ENCODE measurements at places on chromosomes 1 and 21.

- DNase-seq, result no peak
Observed at GRCh38 chr1:89962742-89963075, 32.2 kb upstream of the ZNF326 start.

DNA sequence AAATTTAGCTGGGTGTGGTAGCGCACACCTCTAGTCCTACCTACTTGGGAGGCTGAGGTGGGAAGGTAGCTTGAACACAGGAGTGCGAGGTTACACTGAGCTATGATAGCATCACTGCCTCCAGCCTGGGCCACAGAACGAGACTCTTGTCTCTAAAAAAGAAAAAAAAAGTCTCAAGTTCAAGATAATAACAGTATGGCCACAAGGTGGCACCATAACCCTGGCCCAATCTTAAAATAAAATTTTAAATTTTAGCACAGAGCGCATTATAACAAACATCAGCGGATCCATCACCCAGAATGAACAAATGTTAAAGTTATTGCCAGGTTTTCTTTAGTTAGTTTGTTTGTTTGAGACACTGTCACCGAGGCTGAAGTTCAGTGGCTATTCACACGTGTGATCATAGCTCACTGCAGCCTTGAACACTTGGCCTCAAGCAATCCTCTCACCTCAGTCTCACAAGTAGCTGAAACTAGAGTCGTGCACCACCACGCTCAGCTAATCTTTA is 2.9 kb upstream of the HTR6 start:
- no peak for DNase-seq

DNA sequence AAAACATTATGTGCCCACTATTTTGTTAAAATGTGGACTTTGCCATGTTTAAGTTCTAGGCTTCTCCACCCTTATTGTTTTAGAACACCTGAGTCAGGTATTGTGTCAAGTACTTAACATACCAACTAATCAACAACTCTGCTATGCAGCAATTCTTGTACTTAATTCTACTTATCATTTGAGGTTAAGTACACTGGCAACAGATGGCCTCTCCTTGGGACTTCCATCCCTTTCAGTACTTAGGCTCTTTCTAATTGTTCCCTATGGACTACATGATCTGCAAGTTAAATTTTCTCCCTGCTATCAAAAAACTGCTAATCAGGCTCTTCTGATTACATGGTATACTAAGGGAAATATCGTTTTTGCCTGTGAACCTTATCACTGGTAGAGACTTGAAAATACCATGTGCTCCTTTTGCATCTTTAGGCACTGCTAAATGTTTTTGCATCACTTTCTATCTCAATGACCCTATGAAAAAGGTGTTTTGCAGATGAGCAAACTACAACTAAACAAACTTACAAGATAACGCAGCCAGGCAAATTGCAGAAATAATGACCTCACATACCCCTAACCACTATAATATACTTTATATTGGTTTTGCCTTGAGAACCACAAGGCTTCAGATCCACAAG is 18.9 kb downstream of the SFPQ start:
- no peak for DNase-seq

DNA sequence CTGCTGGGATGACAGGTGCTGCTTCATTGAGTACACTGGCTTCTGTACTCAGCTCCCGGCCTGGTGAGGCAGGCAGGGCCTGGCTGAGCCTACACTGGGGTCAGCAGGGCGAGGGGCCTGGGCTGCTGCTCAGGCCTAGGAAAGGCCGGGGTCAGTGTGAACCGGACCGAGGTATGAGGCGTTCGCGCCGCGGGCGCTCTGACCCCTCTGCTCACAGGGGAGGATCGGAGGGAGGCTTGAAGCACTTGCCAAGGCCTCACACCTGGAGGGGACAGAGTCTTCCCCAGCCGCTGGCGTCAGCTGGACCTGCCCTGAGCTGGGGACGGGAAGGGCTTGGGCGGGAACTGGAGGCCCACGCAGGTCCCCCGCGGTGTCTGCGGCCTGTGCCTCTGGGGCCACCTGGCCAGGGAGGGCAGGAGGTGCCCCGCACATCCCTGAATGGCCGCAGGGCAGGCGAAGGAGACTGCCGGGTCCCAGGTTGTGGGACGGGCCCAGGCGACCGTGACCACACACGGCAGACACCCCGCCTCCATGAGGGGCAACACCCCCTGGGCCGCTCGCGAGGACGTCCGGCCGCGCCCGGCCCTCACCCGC is 466 bp downstream of the PEX10 start:
- DNase-seq, result no peak

DNA sequence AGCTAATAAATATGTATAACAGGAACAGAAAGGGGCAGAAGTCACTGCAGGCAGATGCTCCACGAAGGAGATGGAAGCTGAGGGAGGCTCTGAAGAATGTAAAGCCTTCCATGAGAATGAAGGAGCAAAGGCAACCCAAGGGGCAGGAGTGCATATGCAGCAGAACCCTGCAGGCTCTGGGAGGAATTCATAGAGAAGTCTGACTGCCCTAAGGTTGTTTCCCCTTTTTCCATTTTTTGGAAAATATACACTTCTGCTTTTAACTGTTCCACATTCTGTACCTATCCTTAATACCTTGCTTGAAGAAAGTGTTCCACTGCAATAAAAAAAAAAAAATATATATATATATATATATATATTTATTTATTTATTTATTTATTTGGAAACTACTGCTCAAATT is 69.6 kb downstream of the CD34 start:
- DNase-seq, result no peak

DNA sequence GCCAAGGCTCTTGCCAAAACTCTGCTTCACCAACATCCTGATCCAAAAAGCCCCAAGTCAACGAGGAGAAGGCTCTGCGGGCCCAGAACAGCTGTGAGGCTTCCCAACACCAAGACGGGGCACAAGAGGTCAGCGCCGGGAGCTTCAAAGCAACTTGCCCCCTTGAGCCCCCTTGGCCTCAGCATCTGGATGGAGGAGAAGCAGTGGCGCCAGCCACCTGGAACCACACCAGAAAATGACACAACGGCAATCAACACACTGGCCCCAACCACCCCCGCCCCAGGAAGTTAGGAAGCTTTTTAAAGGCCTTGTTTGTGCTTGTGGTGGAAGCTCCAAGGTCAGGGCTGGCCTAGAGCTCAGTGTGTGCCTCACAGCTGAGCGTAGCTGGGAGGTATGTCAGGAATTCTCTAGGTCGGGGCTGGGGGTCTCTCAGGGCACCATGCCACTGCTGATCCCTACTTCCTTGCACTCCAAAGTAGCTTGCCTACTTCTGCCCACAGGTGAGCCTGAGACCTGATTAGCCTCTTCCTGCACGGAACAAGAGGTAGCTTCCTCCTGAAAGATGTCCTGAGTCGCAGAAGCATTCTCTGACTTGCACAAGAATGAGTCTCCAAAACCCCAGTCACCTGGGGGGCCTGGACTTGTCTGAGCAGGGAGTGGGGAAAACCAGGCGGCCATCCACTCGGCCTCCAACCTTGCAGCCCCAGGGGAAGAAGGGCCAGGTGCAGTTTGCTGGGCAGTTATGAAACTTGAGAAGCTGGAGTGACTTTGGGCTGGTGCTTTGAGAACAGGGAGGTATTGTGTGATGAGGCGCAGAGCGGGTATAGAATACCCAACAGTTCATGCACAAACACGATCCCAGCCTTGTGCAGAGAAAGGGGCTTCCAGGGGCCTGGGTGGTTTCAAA is 9.7 kb upstream of the SRP9 start:
- DNase-seq, result no peak

DNA sequence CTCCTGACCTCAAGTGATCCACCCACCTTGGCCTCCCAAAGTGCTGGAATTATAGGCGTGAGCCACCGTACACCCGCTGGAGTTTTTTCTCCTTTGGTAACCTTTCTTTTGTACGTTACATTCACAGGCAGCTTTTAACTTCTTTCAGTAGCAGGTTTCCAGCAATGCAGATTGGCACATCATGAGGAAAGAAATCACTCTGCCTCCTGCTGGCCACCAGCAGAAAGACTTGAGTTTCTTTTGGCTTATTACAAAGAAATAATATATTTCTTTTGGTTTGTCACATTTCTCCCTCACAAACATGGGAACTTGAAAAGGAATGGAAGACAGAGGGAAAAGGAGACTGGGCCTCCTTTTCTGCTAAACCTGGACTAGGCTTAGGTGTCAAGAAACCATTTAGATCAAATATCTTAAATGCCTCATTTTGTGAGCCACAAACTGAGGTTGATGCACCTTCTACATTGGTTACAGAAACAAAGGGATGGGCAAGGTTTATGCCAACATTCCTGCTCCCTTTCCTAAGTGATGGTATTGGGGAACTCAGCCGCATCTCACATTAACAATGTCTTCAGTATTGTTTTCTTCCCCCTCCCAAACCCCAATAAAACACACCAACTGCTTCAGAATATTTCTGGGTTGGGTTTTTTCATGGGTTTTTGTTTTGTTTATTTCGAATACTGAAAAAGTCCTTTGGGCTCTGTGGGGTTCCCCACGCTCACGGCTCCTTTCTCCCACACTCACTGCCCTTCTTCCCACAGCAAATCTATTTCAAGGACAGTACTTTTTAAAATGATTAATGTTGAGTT is 7.7 kb downstream of the ENSA start:
- no peak for DNase-seq

DNA sequence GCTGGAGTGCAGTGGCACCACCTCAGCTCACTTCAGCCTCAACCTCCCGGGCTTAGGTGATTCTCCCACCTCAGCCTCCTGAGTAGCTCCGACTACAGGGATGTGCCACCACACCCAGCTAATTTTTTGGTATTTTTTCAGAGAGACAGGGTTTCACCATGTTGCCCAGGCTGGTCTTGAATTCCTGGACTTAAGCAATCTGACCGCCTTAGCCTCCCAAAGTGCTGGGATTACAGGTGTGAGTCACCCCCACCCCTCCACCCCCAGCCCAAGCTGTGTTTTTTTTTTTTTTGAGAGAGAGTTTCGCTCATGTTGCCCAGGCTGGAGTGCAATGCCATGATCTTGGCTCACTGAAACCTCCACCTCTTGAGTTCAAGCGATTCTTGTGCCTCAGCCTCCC is 75.4 kb downstream of the NKAIN1 start:
- no peak for DNase-seq

GRCh38 chr1:6971048-6971447 is 185.8 kb downstream of the CAMTA1 start:
- DNase-seq, result no peak

DNA sequence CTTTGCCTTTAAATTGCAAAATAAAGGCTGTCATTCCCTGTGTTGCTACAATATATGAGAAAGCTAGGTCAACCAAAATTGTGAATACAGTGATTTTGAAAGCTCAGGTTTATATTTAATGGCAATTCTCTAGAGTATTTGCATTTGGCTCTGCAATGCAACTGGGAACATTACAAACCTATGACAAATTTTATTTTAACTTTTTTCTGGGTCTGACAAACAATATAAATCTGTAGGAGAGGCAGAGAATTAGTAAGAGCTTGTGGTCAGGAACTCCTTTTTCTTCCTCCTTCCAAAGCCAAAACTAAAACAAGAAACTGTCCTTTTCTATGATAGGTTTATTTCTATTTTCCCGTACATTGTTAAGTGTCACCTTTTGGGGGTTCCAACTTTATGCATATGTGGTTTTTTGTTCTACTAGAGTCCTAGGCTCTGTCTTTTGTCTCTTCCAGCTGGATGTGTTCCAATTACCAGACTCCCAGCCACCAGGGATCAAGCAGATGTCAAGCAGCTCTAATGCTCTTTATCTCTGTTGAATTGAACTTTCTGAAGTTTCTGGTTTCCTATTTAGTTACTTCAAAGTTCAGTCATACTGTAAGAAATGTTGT is 106.9 kb downstream of the ASH1L start:
- no peak for DNase-seq

DNA sequence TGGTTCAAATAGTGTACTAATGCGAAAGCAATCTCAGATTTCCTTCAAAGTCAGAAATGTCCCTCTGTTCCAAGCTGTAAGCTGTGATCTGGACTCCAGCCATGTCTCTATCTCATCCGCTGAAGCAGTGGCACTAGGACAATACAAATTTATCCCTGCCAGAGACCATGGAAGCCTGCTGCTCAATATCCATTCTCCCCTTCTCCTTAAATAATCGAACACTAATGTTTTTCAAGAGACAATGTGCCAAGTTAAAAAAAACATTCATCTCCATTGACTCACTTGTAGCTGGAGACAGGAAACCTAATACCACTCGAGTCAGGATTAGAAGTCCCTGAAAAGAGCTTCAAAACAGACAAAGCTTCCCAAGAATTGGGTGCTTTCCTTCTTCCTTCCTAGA is 38.5 kb upstream of the PGBD5 start:
- no peak for DNase-seq

DNA sequence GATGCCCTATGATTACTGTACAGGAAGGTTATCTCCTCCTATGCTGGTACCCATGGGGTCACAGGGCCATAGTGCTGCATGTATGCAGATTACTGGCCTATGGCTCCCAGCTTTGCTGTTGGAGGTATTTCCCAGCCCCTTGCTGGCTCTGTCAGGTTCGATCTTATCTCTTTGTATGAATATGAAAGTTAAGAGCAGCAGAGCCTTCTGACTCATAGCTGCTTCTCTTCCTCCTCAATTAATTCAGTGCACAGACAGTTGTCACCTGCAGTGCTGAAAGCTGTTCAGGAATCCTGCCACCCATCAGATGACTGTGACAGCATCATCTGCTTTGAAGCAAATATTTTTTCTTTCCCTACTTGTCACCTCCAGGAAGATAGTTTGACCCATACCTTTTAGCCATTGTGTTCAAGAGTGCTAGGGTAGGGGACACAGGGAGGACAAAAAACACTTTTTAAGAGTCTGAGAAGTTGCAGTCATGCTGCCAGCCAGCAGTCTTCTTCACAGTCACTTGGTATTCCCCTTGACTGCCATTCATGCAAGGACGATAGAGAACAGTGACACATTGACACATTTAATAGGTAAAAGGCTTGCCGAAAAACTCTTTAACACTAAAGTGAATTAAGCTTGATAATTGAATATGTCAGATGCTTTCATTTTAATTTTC is 73.1 kb downstream of the KIF1B start:
- no peak for DNase-seq

- no peak for DNase-seq
Observed at GRCh38 chr1:14098294-14098913, 398.4 kb downstream of the PRDM2 start.

- DNase-seq, result no peak
Observed at GRCh38 chr21:31730712-31731055, 1.2 kb downstream of the SCAF4 start.

GRCh38 chr1:242185731-242186130 is 186.8 kb upstream of the MAP1LC3C start:
- no peak for DNase-seq

DNA sequence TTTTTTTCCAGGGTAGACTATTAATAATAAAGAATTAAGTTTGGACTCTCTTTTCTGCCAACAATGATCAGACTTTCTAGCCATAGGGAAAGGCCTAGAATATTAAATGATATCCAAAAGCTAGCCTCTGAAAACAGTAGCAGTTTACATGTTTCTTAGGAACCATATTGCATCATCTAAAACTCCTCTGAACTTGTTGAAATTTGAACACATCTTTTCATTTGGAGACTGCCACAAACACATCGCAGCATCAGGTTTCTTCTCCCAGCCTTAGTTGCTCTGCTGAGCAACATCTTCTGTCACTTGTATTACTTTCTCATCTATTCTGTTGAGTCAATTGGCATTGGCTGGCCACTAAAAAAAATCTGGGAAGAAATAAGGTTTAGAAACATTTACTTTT is 63.2 kb upstream of the GNG4 start:
- DNase-seq, result no peak

GRCh38 chr1:183051546-183051945 is 28.3 kb downstream of the LAMC1 start:
- DNase-seq, result no peak

Measured in stimulated activated CD8-positive, alpha-beta memory T cell treated with anti-CD3 and anti-CD28 coated beads, Interleukin-2, amount 100 ng/mL, for 1 hour (primary cell).